ENCODE measurements at places on chromosomes 4 and X.

DNA sequence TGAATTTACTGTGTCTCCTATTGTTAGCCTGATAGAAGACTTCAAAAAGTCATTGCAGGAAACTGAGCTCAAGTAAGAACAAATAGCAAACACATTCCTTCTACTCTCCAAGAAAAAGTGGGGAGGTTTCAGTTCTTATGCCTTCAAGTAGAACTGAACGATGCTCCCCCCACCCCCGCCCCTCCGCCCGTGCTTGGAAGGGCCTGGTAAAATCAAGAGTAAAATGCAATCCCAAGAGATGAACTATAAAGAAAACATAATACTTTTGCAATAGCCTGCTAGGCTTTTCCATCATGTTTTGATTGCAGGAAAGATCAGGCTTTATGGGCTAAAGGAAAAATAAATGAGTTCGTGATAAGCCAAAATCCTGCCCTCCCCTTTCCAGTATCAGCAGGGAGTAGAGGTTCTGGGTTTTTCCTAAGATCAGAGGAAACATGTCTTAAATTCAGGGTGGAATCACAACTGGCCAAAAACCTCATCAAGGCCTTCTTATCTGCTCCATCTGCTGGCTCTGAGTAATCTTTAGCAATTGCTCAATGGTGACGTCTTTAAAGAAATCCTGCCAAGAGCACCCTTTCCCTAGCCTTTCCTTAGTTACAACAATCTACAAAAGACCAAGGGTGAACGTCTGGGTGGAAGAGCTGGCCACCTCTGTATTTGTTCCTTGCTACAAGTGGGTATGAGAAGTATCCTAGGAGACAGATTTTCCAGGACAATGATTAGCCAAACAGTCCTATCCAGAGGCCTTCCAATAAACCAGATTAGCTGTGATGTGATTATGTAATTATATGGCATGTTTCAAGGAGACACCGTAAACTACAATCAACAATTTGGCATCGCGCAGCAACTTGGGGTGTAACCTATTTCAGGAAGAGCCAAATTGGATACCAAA lies 66.3 kb upstream of the FAM9C start:
- peak; percentile 85 for DNase-seq

GRCh38 chr4:89254847-89255246 lies 52.8 kb downstream of the GPRIN3 start:
- peak; percentile 57 for DNase-seq

DNA sequence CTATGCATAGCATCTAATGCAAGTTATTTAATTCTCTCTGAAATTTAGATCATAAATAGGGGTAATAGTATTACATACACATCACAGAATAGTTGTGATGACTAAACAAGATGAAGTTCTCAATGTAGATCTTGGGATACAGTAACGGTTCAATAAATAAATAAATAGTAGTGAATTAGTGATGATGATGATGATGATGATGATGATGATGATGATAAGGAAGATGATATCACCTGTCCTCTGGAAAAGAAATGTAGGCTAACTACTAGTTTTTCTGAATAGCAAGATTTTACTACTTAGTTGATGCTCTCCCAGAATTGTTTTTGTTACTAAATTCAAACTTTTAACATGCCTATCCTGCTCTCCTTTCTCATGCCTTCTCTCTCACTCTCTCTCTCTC lies 30.3 kb downstream of the SH3BGRL start:
- no peak for DNase-seq

DNA sequence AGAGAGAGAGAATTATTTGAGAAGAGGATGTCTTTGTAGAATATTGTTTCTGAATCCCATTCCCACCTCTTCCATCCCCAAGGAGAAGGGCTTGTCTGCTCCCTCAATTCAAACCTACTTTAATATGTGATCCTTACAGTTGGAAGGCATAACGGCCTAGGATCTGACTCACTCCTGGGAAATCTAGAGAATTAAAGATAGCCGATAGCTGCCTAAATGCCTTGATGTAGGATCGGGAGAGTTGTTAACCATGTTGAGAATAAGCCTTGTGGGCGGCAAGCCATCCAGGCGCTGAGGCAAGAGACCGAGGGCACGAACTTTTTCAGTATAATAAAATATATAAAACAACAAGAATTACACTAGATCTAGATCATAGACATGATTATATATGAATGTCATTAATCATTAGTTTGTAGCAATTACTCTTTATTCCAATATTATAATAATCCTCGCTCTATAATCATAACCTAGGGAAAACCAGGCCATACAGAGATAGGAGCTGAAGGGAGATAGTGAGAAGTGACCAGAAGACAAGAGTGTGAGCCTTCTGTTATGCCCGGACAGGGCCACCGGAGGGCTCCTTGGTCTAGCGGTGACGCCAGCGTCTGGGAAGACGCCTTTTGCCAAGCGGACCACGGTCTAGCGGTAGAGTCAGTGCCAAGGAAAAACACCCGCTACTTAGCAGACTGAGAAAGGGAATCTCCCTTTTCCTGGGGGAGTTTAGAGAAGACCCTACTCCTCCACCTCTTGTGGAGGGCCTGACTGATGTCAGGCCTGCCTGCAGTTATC lies 13.5 kb downstream of the EMCN start:
- no peak for DNase-seq

- DNase-seq: no peak
Observed at GRCh38 chrX:9352243-9352642, 112.6 kb upstream of the TBL1X start.

GRCh38 chr4:25953740-25954139 lies 39.7 kb downstream of the SMIM20 start:
- DNase-seq: peak; percentile 70

DNA sequence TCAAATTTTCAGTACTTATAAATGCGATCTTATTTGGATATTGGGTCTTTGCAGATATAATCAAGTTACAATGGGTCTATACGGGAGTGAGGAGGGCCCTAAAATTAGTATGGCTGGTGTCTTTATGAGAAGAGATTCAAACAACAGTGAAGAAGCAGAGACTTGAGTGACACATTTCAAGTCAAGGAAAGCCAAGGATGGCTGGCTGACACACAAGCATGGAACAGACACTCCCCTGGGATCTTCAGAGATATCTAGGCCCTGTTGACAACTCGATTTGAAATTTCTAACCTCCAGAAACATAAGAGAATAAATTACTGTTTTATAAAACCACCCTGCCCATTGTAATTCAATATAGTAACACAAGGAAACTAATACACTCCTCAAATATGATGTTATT lies 1886.0 kb upstream of the PCDH7 start:
- no peak for DNase-seq

DNA sequence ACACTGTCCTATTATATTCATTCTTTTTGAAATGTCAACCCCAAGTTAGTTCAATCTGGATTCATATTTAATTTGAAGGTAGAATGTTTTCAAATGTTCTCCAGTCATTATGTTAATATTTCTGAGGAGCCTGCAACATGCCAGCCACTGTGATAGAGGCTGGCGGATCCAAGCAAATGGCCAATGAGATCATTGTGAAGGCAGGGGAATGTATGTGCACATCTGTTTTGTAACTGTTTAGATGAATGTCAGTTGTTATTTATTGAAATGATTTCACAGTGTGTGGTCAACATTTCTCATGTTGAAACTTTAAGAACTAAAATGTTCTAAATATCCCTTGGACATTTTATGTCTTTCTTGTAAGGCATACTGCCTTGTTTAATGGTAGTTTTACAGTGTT lies 1.6 kb downstream of the CXCL1 start:
- DNase-seq: no peak

GRCh38 chrX:149830192-149830873 lies 48.6 kb downstream of the MAGEA9 start:
- peak; percentile 54 for DNase-seq

DNA sequence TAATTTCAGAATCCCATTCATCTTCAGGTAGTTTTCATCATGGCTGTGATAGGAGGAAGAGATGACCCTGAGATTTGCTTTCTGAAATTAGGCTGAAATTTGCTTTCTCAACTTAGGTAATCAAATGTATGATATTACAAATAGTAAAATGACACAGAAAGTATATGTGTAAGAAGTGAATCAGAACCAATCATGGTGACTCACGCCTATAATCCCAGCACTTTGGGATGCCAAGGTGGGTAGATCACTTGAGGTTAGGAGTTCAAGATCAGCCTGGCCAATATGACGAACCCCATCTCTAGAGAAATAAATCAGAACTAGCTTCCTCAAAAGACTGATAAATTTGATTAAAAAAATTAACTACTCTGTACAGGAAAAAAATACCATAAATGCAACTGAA lies 555.4 kb downstream of the STPG2 start:
- DNase-seq: no peak

GRCh38 chr4:90979556-90979955 lies 852.4 kb downstream of the CCSER1 start:
- no peak for DNase-seq

DNA sequence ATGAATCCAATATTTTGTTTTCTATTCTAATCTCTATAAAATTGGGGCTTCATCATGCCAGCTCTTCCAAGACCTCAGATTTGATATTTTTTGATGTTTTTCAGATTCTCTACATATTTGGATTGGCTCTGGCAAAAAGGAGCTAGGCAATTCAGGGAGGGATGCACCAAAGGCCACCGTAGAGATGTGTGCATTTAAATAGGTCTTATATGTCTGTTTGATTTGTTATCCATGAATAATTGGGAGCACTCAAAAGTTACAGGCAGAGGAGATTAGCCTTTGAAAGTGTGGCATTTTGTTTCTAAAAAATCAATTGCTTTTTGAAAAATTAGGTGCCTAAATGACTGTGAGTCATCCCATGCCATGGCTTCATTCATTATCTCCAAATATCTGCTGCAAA lies 147.1 kb upstream of the RPS6KA6 start:
- DNase-seq: peak; percentile 18

DNA sequence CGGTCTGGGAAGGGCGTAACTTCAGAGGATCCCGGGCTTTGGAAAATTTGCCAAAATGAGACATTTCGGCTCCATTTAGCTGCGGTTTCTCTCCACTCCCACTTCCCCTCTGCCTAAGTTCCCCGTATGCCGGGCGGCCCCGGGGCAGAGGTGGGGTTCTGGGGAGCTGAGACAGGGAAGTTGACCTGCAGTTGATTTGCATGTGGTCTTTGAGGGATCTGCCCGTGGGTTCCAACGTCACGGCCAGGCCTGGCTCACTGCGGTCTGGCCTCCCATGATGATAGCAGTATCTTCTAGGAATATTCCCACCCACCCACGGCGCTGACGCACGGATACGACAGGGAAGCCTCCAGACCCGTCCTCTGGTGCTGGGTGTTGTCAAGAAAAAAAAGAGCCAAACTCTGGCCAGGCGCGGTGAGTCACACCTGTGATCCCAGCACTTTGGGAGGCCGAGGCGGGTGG lies 27.3 kb upstream of the CRLF2 start:
- no peak for DNase-seq

DNA sequence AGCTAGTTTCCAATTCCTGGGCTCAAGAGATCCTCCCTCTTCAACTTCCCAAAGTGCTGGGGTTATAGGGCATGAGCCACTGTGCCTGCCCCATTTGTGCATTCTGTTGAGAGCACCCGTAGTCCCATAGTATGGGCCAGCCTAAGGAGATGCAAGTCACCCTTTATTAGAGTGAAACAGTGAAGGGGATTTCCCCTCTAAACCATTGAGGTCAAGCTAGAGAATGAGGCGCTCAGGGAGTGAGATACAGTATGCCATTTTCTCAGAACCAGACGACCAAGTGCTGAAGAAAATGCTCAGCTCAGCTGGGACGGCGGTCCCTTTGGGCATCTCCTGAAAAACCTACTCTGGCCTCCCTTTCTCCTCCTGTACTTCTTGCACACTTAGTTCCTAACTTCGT lies 18.7 kb downstream of the RNF4 start:
- DNase-seq: no peak

DNA sequence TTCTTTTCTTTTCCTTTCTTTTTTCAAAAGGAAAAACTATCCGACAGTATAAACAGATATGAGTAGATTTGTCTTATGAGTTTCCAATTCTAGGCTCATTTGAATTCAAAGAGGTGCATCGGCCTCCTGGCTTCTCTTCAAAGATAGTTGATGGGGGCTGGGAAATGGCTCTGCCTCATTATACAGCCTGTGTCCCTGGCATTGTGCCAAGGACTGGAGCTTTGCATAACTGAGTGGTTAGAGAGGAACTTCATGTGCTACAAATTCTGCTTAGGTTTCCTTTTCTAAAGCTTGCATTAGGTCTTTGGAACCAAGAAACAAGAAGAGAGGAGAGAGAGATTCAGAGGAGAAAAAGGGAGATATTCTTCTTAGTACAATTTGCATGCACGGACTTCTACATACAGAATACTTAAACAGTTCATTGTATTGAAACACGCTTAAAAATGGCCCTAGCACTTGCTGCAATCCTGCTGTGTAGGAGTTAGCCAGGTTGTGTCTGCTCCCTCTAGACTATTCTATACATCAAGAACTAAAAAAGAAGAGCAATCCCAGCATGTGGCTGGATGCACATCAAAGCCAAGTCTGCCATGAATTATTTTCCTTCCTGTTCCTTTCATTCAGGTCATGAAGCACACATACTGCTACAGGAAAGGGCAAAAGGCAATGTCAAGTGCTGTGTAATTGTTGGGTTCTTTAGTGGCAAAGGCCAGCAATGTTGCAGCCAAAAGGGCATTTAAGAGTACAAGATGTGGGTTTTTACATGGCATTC lies 70.9 kb downstream of the INTS12 start:
- DNase-seq: peak; percentile 10

DNA sequence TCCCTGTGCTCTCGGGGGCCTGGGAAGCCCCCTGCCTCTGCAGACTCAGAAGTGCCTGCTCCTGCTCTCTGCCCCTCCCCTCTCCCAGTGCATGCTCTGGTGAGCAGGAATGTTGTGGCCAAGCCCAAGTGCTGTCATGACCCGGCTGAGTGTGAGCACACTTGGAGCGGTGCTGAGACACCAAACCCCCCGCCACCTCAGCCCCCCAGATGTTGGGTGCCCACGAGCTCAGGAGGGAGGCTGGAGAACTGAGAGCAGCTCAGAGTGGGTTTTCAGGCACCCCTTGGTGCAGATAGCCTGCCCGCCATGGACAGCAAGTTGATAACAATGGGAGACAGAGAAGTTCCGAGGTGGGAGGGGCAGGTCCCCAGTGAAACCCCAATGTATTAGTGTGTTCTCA lies 477.4 kb downstream of the ACTRT1 start:
- DNase-seq: no peak

DNA sequence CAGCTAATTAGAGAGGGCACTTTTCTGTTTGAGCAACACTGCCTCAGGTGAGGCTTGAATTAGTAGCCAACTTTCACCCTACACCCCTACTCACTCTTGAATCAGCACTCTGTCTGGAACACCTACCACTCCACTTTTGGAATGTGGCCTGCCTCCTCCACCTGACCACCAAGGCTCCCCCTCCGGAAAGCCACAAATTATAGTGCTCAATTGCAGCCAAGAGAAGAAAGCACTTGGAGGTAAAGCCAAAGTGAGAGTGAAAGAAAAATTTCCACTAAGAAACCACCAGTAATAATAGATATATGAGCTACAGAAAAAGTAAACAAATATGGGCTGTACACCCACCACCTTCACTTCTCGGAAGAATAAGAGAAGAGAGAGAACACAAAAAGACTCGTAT lies 41.1 kb downstream of the PPP3CA start:
- DNase-seq: no peak

DNA sequence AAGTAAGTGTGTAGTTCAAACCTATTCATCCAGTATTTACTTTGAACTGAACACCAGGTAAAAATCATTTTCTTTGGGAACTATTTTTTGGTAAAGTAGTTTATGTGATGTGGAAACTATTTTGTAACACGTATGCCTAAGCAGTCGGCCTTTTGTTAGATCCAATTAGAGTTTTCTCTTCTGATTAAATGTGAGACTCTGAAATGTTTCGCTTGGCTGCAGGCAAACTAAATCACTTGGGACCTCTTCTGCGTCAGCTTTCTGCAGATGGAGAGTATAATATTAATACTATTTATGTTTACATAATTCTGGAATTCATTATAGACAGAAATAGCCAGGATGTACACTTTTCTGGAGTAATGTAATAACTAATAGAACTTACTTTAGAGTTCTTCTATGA lies 46.9 kb downstream of the BMPR1B start:
- no peak for DNase-seq

Measured in GM23248 (cell line).